Activated CD4-positive, alpha-beta T cell treated with anti-CD3 and anti-CD28 coated beads for 36 hours (primary cell): ENCODE measurements at places on chromosomes 1 and 21.

DNA sequence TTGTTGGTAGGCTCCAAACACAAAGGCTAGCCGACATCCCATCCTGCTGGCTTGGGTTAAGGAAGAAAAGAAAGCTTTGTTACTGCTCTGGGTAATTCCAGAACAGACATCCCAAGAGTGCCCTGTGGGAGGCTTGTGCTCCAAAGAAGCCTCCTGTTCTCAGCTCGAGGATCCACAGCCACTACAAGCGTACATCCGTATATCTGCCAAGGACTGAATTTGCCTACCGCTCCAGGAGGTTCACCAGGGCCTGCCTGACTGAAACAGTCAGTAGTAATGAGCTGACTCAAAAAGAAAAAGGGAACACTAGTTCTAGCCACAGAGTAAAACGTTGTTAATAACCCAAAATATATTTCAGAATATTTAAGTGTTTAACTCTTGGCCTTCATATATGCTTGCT is 24.8 kb upstream of the MUTYH start:
- DNase-seq: no peak

- DNase-seq: no peak
Measured at GRCh38 chr1:40847023-40847745, 15.0 kb downstream of the CITED4 start.

DNA sequence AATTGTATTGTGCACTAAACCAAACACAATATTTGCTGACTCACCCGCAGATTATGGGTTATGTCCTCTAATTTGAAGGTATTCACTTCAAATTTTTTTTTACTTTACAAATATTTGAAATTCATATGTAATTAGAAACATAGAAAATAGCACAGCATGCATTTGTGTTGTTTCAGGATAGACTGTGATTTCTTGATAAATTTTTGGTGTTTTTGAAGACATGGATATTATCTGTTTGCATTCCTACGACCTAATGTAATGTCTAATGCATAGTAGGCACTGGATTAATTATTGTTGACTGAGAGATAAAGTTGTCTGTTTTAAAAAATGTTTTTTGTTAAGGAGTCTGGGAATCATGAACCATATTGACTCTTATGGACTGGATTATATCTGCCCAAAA is 850.2 kb downstream of the BRINP3 start:
- no peak for DNase-seq

GRCh38 chr1:221291113-221291512 is 411.9 kb downstream of the HLX start:
- DNase-seq: no peak

- no peak for DNase-seq
Measured at GRCh38 chr1:54277451-54278341, 77.7 kb downstream of the MRPL37 start.

- DNase-seq: no peak
Measured at GRCh38 chr1:161079436-161080110, 9.8 kb downstream of the NECTIN4 start.

DNA sequence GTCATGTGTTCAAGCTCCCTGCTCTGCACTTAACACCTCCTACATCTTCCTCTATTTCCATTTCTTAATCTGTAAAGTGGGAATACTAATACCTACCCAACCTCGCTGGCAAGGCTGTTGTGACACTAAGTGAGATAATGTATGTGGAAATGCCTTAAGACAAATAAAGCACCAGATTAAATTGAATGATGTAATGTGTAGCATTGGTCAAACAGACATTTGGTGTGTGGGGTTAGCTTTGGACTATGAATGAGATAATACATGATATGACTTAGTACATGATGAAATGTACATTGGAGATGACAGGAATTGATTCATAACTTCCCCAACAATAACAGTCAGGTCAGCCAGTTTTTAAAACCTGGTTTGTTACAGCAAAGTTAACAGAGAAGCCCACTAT is 5.2 kb downstream of the AMPD1 start:
- no peak for DNase-seq

- no peak for DNase-seq
Measured at GRCh38 chr1:12342401-12343003, 112.7 kb downstream of the VPS13D start.

- DNase-seq: no peak
Measured at GRCh38 chr1:4062041-4062440, 162.0 kb upstream of the C1orf174 start.

GRCh38 chr1:227947676-227948492 is at the start of gene WNT9A:
WNT9A (minus strand) TSS chr1:227947932; CDS start chr1:227947887, 45 bp downstream.
- DNase-seq: peak; percentile 24

DNA sequence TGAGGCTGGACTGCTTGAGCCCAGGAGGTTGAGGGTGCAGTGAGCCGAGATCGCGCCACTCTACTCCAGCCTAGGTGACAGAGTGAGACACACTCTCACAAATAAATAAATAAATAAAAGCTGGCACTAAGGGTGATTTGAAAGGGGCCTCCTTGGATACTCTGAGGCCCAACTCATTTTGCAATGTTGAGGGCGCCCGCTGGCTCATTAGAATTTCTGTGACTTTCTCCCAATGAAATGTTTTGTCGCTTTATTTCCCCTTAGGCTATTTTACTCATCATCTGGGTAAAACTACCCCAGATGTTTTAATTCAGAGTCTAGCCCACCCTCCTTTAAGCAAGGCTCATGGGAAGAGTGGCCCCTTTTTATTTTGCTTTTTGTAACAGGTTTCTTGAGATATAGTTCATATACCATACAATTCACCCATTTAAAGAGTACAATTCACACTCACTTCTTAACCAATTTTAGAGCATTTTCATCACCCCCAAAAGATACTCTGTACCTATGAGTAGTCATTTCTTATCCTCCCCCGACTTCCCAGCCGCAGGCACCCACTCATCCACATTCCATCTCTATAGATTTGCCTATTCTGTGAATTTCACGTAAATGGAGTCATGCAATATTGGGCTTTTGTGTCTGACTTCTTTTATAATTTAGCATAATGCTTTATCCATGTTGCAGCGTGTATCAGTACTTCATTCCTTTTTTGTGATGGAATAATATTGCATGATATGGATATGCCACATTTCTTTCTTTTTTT is 259.1 kb downstream of the KAZN start:
- no peak for DNase-seq

- DNase-seq: no peak
Measured at GRCh38 chr1:150511551-150511950, 3.6 kb downstream of the ECM1 start.

DNA sequence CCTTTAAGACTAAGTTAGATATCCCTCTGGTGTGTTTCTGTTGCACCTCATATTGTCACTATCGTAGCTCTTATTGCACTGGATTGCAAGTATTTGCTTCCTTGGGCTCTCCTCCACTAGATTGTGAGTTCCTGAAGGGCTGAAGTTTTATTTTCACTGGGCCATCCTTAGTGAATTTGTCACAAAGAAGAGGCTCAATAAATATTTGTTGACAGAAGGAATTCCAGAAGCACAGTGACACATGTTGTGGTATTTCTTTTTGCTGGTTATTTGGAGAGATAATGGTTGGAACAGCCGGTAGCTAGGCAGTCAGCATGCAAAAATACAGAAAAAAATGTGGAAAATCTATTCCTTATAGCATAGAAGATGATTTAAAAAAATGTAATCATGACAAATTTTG is 129.9 kb upstream of the ZRANB2 start:
- DNase-seq: no peak

DNA sequence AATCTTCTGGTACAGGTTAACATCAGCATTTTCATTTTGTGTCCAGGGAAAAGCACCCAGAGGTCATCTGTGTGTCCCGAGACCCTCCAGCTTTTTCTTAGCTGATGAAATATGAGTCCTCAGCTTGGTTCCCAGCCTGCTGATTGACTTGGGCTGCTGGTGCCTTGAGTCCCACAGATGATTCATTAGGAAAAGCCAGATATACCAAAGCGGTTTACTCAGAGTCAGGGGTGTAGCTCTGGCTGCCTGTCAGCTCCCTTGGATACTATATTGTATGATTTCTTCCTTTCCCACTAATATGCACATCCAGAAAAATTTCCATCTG is 43.7 kb upstream of the MAB21L3 start:
- no peak for DNase-seq

- no peak for DNase-seq
Measured at GRCh38 chr1:231885209-231885854, 258.7 kb downstream of the DISC1 start.

DNA sequence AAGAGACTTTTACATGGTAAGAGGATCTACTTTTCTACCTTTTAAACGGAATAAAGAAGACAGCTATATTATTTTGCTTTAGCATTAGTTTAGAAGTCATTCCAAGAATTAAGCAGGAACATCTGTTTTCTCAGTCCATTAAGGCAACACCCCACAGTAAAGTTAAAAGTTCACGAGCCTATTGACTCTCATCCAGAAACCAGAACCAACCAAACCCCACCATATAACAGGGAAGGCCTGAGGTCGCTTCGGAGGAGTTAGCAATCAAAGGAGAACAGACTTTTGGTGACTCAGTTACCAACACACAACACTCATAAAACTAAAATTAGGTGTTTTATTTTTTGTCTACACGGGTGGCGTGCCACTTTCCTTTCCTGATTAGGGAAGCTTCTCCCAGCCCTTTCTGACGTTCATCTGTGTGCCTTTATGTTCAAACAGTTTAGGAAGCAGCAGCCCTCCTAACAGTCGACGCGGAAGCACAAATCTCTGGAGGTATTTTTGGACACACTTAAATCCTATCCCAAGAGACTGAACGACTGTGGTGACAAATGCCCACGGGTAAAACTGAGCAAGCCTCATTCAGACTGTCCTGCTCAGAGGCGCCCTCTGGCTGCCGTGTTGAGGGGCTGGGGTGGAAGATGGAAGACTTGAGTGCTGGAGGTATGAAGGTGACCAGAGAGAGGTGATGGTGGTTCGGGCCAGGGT is 8.6 kb upstream of the PLA2G2C start:
- peak; percentile 87 for DNase-seq

- no peak for DNase-seq
Measured at GRCh38 chr21:35368326-35368725, 319.2 kb upstream of the RUNX1 start.

DNA sequence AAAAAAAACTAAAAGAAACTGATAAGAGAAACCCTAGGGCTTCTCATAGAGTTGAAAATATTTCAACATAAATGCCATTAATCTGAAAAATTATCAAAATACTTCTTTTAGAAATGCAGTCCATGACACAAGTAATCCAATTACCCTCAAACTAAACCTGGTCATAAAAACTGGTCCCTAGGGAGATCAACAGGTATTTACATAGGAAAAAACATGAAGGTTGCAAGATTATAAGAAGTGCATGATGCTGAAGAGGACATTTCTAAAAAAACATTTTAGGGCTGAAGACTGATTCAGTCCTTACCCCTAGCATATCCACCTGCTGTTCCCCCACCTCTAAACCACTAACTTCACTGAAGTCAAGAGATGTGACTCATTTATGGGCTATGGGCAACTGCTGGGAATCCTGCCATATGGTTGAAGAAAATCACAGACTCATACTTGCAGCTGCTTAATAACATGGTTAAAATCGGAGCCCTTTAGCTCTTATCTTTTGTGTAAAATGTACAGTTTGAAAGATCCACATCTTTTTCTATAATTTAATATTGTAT is 131.0 kb upstream of the RUNX1 start:
- DNase-seq: peak; percentile 28

GRCh38 chr1:63592536-63593302 is 492 bp upstream of the PGM1 start:
- DNase-seq: peak; percentile 66

DNA sequence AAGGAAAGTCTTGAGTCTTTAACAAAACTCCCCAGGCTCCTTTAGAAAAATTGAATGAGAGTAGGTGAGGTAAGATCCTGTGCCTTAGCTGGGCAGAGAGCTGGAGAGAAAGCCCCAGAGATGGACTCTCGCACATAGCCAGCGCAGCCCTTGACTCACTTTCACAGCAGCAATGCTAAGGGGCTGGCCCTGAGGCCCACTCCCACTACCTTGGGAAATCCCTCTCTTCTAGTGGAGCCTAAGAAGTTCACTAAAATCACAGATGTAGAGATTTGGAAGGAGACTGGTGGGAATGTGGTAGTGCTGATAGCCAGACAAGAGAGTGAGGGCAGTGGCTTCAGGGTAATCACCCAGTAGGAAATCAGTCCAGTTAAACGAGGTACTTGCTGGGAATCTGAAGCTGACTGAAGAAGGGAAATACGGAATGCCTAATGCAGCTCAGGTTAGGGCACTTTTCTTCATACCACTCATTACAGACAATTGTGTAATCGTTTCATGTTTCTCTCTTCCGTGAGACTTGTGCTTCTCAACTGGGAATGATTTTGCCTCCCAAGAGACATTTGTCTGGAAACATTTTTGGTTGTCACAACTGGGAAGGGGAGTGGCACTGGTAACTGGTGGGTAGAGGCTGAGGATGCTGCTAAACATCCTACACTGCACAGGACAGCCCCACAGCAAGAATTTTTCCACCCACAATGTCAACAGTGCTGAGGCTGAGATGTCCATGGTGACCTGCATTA is 42.4 kb upstream of the LRRC8C start:
- DNase-seq: peak; percentile 44

DNA sequence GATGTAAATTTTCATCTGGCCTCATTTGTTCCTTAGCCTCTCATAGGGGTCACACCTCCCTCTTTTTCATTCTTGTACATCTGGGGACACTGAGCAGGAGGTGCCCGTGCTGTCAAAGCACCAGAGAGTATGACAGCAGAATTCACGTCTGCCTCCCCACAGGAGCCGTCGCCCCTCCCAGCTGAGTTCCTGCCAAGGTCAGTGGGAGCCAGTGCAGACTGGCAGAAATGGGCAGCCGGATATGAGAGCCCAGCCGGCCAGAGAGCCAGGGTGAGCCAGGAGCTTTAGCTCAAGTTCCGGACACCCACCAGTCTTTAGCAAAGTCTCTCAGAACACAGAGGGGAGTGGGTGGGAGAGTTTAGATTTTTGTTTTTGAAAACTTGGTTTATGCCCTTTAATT is 21.9 kb downstream of the GPR137B start:
- no peak for DNase-seq

DNA sequence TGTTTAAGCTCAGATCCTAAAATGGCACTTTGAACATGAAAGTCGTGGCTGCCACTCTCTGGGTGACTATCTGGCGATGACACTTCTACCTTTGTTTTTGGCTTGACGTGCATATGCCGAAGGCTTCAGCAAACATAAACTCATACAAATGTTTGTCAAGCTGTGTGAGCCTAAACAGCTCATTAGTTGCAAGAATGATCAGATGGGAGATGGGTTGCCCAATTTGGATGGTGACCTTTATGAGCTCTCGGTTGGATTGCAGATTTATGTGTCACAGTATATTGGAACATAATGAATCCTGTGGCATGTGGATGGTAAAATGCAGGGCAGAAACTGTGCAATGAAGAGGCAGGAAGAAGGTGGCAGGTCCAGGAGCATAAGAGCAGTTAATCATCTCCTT is 229.3 kb downstream of the DISC1 start:
- no peak for DNase-seq
